Esophagus muscularis mucosa (tissue), 4 donors: ENCODE measurements at places on chromosomes 12 and 14. TPM values are rescaled to one million over a fixed set of nuclear protein-coding genes. Genes with fewer than 3 reads are reported as not detected.

The TEAD4 gene
- total RNA-seq, result 42.7 TPM

The SLCO1A2 gene
- 0.19 TPM for total RNA-seq

The HOXC4 gene
- total RNA-seq, result 0.83 TPM

The C1R gene
- 603 TPM for total RNA-seq

The SLC16A7 gene
- total RNA-seq, result 16.9 TPM

The SLC25A3 gene
- 652 TPM for total RNA-seq

The DYRK2 gene
- total RNA-seq, result 43.5 TPM

The WIF1 gene
- 1.2 TPM for total RNA-seq

The POLR3B gene
- 5.1 TPM for total RNA-seq

The JAG2 gene
- 5.0 TPM for total RNA-seq

The ADCY4 gene
- total RNA-seq, result 22.8 TPM

The RNASE1 gene
- 277 TPM for total RNA-seq

- peak; percentile 57 for DNase-seq
These were observed 896.4 kb downstream of the BCL11B start for GRCh38 chr14:98375566-98375965.

GRCh38 chr12:49706351-49707127, 666 bp downstream of the FMNL3 start:
- no peak for DNase-seq

- no peak for DNase-seq
These were observed 38.9 kb downstream of the SLC17A8 start for GRCh38 chr12:100395811-100396210.

DNA sequence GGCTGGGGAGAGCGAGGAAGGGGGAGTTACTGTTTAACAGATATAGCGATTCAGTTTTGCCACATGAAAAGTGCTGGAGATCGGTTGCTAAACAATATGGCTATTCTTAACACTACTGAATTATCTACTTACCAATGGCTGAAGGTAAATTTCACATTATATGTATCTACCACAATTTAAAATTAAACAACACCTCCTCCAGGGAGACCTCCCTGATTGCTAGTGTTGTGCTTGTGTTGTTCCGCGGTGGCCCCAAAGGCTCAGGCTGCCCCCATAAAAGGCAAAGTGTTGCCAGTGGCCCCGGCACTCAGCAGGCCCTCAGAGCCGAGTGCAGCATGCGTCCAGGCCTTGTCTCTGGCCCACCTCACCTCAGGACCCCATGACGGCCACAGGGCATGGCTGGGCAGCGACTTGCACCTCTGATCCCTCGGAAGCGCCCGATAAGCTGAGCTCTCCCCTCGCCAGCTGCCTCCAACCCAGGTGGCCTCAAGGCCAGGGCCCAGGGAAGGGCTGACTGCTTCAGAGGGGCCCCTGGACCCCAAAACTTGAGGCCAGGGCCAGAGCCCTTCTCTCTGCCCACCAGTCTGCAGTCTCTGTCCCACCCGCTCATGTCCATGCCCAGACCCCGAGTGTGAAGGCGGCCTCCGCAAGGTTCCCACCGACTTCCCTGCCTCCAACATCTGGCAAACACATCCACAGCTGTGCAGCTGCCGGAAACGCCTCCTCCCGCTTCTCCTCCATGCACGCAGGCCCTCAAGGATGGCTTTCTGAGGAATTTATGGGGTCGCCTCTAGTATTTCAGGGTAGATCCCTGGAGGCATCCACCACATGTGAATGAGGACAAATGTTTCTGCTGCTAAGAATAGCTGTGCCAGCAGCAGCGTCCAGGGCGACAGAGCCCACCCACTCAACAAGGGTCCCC, 60.0 kb downstream of the NCOR2 start:
- DNase-seq, result no peak

GRCh38 chr12:48004053-48004941, at the start of gene COL2A1:
Gene COL2A1, minus strand, starts transcription at chr12:48004476. Its CDS starts 155 bp downstream, at chr12:48004321.
- no peak for DNase-seq

GRCh38 chr12:113224955-113225354, 3.7 kb downstream of the TPCN1 start:
- DNase-seq, result no peak

DNA sequence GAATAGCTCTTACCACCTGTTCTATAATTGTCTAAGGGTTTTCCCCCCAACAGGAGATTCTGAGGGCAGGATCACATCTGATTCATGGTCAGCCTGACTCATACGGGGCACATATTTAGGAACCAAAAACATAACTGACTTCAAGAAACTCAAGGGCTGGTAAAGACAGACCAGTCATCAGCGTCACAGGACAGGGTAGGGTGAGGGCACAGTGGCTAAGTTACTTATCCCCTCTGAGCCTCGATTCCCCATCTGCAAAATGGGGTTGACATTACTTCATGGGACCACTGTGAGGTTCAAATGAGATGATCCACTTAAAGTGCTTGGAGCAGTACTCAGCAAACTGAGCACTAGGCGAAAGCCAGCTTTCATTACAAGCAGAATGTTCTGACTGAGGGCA, 606 bp downstream of the CINP start:
- DNase-seq, result no peak

GRCh38 chr14:63435838-63436237, 107.3 kb downstream of the PPP2R5E start:
- DNase-seq, result no peak

- DNase-seq, result no peak
These were observed 81.4 kb upstream of the FERMT2 start for GRCh38 chr14:53032161-53032803.

GRCh38 chr12:102372087-102372486, 108.3 kb downstream of the IGF1 start:
- DNase-seq, result no peak

DNA sequence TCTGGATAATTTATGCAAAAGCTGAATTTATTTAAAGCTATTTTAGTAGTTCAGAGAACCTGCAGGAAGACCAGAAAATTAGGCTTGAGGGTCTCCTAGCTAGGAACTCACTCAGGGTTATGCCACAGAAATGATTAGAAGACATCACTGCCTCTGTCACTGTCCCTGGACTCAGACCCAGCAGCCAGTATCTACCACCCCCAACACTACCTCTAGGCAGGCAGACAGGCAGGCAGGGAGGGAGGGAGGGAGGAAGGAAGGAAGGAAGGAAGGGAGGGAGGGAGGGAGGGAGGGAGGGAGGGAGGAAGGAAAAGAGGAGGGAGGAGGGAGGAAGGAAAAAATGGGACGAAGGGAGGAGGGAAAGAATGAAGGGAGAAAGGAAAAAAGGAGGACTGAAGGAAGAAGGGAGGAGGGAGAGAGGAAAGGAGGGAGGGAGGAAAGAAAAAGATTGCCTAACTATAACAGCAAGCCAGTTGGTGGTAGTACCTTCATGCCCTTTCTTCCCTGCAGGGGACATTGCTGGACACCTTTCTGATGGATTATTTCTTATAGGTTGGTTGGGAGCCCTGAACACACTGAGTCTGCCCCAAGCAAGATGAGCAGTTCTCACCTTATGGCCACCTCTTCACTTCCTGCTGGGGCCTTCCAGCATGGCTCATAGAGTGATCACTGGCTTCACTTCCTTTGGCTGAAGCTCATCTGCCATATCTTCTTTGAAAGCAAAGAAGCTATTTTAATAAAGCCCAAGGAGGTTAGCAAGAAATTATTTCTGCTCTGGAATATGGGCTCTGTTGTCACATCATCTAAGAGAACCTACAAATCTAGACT, 49.7 kb downstream of the KICS2 start:
- DNase-seq, result no peak

- DNase-seq, result no peak
These were observed 721 bp upstream of the CTSG start for GRCh38 chr14:24576771-24577170.
